ENCODE measurements at places on chromosomes 2 and 18.

DNA sequence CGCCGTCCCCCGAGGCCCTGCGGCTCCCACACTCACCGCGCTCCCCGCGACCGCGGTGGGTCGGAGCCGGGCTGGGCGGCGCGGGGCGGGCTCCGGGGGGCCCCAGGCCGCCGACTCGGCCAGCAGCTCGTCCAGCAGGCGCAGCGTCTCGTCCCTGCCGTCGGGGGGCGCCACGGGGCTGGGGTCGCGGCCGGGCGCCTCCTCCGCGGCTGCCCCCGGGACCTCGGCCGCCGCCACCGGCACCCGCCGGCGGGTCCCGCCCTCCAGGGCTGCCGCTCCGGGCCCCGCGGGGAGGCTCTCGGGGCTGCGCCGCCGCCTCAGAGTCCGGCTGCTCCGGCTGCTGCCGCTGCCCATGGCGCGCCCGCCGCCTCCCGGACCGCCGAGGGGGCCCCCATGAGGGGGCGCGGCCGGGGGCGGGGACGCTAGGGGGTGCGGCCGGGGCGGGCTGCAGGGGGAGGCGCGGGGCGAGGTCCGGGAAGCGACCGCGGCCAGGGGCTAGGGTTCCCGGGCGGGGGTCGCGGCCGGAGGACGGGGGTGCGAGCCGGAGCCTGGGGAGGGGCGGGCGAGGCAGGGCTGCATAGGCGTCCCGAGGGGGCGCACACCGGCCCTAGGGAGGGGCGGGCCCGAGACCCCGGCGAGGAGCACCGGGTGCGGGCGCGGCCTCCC, at the start of gene CYS1:
CYS1 (minus strand) TSS at position 542 of the 666 bp plus-strand sequence; CDS start at position 354, 188 bp downstream.
- no peak for DNase-seq

DNA sequence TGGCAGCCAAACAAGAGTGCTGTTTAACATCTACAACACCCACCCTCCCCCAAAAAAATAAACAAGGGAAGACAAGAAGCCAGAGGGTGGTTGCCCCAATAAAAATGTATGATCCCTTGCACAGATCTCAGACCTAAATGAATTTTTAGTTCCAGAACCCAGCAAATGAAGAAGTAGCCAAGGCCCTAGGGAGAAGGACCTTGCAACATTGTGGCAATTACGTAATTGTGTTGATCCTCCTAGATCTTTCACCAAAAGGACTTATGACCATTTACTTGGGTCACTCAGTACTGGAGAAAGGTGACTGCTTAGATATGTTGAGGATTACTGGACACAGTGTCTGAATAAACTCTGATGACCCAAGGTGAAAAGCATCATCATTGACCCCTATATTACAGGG, 1393.8 kb downstream of the LRP1B start:
- DNase-seq, result no peak

GRCh38 chr18:80210312-80211083, 36.8 kb downstream of the PARD6G start:
- no peak for DNase-seq

- DNase-seq, result no peak
Observed at GRCh38 chr2:155250800-155251199, 552.3 kb downstream of the KCNJ3 start.

DNA sequence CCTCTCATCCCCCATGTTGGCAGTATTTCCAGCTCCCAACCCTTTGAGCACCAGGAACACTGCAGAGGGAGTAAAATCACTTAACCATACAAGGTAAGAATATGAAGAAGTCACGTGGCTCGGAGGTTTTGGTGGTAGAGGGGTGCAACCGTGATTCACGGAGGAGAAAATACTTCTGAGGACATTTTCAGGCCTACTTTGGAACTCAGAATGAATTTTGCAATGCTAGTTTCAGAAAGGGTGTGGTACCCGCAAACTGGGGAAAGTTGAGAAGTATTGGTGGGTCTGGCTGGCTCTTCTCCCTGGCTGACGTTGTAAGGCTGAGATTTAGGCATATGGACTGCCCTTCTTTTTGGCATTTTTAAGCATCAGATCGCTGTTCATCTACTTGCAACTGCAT, 442 bp downstream of the SERPINB5 start:
- no peak for DNase-seq
